ENCODE measurements at places on chromosomes 6 and 20.

GRCh38 chr6:131629651-131630050 is 1.6 kb upstream of the MED23 start:
- no peak for DNase-seq

- no peak for DNase-seq
Observed at GRCh38 chr6:215335-216034, 76.8 kb upstream of the DUSP22 start.

DNA sequence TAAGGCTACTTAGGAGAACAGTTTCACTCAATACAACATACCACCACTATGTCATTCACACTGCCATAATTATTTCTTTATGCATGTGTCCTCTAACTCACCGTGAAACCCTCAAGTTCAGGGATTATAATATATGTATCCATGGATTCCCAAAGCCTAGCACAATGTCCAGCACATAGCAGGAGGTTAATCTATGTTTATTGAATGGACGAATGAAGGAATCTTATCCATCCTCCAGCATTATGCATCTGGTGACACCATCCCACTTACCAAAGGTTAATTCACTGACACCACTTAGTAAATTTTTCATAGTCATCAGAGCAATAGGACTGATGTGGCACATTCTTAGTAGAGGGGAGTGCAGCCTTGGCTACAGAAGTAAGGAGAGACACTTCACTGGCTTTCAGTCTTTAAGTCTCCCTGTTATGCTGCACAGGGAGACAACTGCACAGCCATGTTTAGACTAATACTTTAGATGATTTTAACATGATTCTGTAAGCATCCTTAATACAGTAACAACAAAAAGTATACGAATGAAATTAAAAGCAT is 49.7 kb downstream of the EPHA7 start:
- no peak for DNase-seq

DNA sequence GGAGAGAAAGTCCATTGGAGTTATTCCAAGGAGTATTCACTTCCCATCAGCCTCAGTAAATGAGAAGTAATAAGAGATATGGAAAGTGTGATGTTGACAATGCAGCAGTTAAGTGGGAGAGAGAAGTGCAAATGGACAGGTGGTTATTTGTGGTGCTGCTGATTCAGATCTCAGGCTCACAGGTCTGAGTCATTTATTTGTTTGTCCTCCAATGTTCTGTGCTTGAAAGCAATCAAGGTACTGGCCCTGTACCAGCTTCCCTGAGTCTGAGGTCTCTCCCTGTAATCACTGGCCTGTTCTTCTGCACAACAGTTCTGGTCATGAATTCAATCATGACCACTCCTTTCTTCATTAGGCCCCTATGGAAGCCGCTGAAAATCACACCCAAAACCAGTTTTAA is 827.7 kb downstream of the MAFB start:
- no peak for DNase-seq

- no peak for DNase-seq
Observed at GRCh38 chr6:42140032-42140431, 2.4 kb downstream of the C6orf132 start.

- no peak for DNase-seq
Observed at GRCh38 chr6:81589465-81590313, 162.8 kb downstream of the TENT5A start.

DNA sequence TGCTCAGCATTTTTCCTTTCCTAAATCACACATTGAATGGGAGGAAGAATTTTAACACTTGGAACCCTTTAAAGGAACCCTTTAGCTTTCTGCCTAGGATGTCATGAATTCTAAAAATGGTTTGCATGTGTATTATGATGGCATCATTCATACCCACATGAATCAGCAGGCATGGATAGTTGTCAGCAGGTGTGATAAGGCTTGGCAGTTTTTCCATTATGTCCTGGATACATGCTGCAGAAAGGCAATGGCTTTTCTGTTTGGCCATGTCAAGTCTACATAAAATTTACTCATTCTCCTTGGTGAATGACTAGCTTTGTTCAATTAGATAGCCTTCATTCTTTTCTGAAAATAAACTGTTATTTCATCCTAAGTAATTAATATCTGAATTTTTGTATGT is 353.7 kb downstream of the GRIK2 start:
- no peak for DNase-seq

GRCh38 chr6:30149234-30149633 is 11.8 kb downstream of the TRIM10 start:
- DNase-seq, result no peak

DNA sequence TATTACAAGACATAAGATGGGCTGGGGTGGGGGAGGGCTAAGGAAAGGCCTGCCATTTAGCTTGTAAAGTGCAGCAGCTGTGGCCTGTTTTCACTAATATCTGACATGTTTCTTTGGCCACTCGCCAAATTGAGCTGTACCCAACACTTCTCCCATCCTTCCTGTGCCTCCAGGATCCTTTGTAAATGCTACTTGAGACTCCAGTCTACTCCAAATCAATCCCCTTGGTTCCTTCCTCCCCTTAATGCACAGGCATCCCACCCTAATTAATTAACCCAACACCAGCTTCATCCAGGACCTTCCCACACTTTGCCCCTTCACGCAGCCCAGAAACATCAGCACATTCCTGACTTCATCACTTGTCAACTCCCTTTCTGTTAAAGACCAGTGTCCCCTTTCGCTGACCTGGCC is 55.0 kb upstream of the TCF21 start:
- DNase-seq, result no peak

GRCh38 chr6:3457710-3458602 is 1.1 kb upstream of the SLC22A23 start:
- DNase-seq, result peak; percentile 59

DNA sequence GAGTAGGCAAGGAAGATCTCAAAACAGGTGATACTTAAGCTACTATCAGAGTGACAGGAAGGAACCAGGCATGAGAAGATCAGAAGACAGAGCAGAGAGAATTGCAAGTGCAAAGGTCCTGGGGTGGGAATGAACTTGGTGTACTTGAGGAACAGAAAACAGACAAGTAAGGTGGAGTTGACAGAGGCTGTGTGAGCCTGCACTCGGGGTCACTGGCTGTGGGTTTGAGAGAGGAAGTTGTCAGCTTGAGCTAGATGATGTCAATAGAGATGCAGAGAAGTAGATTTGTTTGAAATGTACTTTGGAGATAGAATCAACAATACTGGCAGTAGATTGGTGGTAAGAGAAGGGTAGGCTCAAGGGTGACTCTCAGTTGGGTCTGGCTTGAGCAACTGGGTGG is 209.5 kb downstream of the CLIC5 start:
- DNase-seq, result no peak

GRCh38 chr20:32135983-32136515 is 26.5 kb downstream of the TM9SF4 start:
- no peak for DNase-seq

- no peak for DNase-seq
Observed at GRCh38 chr20:8837396-8837795, 231.5 kb upstream of the PLCB4 start.

DNA sequence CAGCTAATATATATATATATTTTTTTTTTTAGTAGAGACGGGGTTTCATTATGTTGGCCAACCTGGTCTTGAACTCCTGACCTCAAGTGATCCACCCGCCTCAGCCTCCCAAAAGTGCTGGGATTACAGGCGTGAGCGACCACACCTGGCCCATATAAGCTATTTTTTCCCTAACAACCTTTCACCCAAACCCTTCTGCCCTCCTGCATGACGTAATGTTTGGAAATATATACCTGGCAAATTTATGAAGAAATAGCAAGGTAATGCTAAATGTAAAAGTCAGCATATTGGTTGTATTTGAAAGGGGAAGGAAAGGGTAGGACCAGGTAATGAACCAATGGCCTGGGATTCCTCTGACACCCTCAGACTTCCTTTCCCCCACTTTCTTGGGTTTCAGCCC is 325.5 kb upstream of the ARID1B start:
- DNase-seq, result no peak

DNA sequence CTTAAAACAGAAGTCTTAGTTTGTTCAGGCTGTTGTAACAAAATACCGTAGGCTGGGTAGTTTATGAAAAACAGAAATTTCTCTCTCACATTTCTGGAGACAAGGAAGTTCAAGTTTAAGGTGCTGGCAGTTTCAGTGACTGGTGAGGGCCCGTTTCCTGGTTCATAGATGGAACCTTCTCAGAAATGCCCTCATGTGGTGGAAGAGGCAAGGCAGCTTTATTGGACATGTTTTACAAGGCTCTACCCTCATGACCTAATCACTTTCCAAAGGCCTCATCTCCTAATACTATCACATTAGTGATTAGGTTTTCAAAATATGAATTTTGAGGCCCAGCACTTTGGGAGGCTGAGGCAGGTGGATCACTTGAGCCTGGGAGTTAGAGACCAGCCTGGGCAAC is 2.4 kb downstream of the HEBP2 start:
- DNase-seq, result no peak

GRCh38 chr20:59992526-59993084 is 34.4 kb downstream of the CDH26 start:
- DNase-seq, result no peak

DNA sequence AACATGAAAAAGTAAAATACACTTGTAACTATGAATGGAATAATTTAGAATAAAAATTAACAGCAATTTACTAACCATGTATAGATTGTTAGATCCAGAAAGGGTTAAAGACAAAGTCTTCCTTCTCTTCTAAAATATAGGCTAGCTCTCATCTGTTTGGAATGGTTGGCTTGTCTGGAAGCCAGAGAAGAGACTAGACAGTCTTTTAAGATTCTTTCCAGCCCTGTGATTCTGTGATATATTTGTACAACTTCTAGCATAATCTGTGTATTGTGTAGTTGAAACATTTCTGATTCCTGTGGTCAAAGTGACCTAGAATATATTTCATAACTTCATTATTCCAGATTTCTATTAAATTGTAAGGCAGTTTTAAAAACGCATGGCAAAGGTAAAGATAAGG is 196.6 kb downstream of the UST start:
- no peak for DNase-seq

DNA sequence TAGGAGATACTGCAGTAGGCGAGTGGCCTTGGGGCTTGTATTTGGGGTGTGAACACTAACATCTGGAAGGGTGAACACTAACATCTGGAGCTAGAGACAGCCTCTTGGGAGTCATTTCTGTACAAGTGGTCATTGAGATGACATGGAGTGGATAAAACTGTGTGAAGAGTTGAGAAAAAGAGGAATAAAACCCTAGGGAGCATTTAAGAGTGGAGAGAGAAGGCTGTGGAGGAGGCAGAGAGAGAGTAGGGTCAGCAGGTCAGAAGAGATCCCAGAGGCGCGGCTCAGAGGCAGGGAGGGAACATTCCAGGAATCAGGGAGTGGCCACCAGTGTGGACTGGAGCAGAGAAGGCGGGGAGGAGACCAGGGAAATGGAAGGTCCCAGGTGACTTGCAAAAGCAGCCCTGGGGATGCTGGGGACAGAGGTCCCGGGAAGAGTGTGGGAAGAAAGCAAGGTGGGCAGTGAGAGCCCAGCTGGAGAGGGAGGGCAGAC is 202.0 kb upstream of the RNF24 start:
- no peak for DNase-seq

DNA sequence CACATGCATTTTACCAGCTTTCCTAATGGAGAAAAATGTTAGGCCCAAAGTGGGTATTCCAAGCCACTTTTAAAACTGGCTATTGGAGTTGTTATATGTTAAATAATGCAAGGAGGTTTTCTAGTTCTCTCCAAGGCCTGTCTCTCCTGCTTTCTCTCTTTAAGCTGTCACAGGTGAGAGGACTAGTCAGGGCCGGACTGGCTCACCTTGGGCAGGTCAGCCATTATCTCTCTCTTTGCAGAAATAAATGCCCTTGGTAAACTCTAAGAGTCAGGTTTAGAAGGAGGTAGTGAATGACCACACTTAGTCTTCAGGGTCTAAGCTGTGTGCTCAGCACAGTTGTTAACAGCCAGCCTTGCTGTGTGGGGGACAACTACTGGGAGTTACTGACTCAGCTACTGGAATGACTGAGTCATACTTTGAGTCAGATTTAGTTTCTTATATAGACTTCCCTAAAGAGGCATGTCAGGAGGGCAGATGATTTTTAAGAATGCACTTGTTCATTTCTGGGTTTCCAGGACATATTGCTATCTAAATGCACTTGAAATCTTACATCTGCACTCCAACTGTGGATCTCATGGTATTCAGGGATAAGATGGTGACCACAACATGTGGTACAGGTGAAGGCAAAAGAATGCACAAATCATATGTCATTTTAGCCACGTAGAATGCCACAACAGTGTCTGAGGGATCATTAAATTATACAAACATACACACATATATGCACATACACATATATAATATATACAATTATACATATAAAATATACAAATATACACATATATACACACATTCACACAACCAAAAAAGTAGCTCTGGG is 719.4 kb downstream of the EPM2A start:
- no peak for DNase-seq

- DNase-seq, result no peak
Observed at GRCh38 chr6:14263881-14264424, 146.4 kb downstream of the CD83 start.

DNA sequence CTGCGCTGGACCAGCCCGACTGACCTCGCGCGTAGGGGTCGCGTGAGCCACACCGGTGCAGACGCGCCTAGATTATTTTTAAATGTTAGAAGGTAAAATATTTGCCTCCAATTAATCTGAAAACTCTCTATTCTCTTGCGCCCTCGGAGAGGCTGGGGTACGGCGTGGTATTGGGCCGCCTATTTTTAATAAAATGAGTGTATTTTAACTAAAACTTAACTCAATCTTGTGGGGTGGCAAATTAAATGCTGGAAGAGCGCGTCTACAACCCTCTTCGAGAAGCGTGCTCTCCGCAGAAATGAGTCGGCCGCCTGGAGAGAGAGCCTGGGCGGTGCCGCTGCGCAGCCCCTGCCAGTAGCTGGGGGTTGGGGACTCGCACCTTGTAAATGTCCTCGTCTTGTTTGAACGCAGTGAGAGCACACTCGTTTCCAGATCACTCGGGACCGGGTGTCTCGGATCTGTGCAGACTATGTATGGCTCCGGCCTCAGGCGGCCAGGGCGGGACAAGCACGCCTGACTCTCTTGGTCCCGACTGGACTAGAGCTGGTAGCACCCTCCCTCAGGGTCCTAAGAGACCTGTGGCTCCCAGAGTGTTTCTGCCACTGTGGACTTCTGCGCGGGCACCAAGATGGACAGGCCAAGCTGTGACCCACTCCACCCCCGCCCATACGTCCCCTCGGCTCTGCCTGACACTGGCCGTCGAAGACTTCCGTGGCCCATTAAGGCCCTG is 2.0 kb upstream of the MAFB start:
- DNase-seq, result no peak

GRCh38 chr20:63124782-63125580 is 91.0 kb downstream of the YTHDF1 start:
- DNase-seq, result no peak

DNA sequence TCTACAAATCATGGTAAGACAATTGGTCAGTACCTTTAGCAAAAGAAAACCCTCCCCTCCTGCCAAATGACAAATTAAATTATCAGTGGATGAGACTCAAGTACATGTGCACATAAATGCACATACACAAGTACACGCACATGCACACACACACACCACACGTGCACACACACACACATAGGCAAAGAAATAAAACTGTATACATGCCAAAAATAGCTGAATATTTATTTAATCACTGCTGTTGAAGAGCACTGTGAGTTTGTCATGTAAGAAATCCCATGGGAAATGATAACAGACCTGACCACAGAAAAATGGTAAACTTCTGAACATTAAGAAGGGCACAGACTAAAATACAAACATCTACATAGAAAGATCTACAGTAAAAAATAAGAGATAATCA is 46.6 kb upstream of the TNFAIP3 start:
- DNase-seq, result no peak

Data from hippocampal formation (tissue), 2 donors.